A549 treated with AZD2906 at 1 μM for 4 hours (cell line): ENCODE measurements at places on chromosomes 11 and 22. TPM values are rescaled to one million over a fixed set of nuclear protein-coding genes. Genes with fewer than 3 reads are reported as not detected.

The THOC5 gene
- 28.8 to 34.4 TPM (median 31.5 TPM) in 5 replicates for total RNA-seq

The KCNK4 gene
- total RNA-seq: 0.07 to 0.14 TPM in 2 of 5 replicates, not detected in the others

The NLRP14 gene
- not detected in 5 replicates for total RNA-seq

The SIK2 gene
- total RNA-seq: 7.4 to 9.1 TPM (median 9.0 TPM) in 5 replicates

The TRIM49 gene
- 0.03 to 0.15 TPM (median 0.08 TPM) in 4 of 5 replicates, not detected in the other for total RNA-seq

The PNPLA5 gene
- total RNA-seq: 0.03 to 0.07 TPM (median 0.06 TPM) in 3 of 5 replicates, not detected in the others

The MRPL21 gene
- 119 to 139 TPM (median 132 TPM) in 5 replicates for total RNA-seq

The KCNJ5 gene
- 0.02 to 0.11 TPM (median 0.04 TPM) in 4 of 5 replicates, not detected in the other for total RNA-seq
